AG04450 (cell line): ENCODE measurements at places on chromosomes 6 and 20.

GRCh38 chr6:139641376-139641775, 266.9 kb upstream of the CITED2 start:
- no peak for DNase-seq

GRCh38 chr6:152598421-152598820, 38.7 kb downstream of the SYNE1 start:
- DNase-seq, result no peak

DNA sequence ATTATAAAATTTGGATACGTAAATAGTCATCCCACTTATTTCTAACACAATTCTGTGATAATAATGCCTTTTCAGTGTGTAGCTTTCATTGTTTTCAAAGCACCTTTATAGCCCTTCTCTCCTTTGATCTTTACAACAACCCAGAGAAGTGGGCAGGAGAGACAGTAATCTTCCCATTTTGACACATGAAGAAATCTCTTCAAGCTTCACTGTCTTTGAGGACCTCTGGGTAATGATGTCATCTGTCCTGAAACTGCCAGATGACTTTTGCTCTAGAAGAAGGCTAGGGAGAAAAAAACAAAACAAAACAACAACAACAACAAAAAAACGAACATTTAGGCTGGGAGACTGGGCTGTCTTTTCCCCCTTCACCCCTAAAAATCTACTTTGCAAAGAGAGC, 203.0 kb downstream of the KCNQ5 start:
- DNase-seq, result no peak

GRCh38 chr6:85866370-85866730, 223.7 kb upstream of the SYNCRIP start:
- no peak for DNase-seq

GRCh38 chr20:61736751-61737310, 328.9 kb downstream of the TAF4 start:
- no peak for DNase-seq

DNA sequence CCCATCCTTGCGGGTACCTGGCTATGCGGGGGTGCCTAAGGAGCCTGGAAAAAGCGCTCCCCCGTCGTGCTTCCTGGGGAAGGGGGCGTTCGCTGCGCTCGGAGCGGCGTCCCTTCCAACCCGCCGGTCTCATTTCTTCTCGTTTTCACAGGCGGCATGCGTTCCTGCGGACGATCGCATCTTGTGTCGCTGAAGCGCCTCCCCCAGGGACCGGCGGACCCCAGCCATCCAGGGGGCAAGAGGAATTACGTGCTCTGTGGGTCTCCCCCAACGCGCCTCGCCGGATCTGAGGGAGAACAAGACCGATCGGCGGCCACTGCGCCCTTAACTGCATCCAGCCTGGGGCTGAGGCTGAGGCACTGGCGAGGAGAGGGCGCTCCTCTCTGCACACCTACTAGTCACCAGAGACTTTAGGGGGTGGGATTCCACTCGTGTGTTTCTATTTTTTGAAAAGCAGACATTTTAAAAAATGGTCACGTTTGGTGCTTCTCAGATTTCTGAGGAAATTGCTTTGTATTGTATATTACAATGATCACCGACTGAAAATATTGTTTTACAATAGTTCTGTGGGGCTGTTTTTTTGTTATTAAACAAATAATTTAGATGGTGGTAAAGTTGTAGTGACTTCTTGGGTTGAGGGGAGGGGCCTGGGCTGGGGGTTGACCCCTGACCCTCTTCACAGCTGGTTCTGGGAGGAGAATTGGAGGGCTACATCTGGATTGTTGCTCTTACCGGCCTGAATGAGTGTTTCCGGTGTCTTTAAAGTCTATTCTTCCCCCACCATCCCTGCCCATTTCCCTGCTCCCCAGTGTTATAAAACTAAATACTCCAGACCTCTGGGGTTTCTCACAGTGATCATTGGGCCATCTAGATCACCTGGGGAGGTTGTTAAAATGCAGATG, 1.1 kb downstream of the ID1 start:
- DNase-seq, result no peak

- no peak for DNase-seq
Measured at GRCh38 chr6:43836507-43837240, 66.7 kb downstream of the VEGFA start.

DNA sequence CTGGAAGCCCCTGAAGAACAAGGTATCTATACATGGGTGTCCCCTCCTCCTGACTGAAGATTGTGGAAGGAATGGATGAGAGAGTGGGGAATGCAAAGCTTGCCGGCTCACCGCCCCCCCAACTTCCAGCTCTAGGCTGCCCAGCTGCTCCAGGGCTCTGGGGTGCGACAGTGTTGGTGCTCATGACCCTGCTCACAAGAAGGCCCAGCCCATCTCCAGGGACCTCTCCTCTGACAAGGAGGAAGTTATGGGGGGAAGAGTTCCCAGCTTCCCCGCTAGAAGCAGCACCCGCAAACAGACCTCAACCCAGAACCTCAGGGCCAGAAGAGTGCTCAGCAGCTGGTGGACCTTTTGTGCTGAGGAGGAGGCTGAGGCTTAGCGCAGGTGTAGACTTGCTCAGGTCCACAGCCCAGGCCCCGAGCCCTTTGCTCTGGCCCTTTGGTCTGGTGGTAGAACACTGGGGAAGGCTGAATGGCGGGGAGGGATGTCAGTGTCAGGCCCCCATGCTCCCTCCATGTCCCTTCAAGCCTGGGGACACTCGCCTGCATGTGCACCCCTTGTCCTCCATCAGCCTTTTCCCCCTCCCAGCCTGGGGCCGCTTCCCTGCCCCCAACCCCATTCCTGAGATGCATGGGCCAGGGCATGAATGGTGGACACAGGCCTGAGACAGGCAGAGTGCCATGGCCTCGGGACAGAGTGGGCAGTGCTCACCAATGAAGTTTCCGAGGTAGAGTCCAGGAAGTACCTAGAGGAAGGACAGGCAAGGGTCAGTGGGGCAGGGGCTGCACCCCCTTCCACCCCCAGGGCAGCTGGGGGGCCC, 1.3 kb downstream of the DUSP15 start:
- no peak for DNase-seq

DNA sequence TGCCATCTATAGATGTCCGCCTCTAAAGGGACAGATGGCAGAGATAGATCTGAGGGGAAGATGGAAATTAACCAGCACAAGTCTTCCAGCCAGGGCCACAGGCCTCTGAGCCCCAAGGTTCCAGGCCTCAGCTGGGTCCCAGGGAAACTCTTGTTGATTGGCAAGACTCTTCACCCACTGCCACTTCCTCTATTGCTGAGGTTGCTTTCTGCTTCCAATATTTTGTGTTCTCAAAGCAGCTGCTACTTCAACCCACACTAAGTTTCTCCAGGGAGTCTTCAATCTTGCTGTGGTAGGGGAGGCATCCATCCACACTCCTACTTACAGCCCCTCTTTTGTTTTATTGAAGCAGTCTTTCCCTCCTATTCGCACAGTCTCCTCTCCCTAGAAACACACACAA, 36.4 kb upstream of the SASH1 start:
- no peak for DNase-seq

- DNase-seq, result no peak
Measured at GRCh38 chr6:66418906-66419305, 711.9 kb upstream of the EYS start.

DNA sequence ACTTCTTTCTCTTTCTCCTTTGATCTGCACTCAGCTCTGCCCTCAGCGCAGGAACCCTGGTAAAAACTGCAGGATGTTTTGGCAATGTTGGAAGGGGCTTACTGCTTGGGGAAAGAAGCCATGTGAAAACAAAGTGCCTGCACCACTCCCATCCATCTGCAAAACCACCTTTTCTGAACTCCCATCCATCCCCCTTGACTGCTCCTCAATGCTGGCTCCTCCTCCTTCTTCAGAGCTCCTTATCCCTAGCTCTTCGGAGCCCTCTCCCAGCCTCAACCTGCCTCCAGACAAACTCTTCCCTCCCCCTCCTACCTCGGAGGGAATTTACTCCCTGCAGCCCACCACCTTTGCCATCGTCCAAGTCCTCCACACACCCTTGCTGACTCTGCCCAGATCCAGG, 4.2 kb upstream of the ZBTB12 start:
- DNase-seq, result no peak

DNA sequence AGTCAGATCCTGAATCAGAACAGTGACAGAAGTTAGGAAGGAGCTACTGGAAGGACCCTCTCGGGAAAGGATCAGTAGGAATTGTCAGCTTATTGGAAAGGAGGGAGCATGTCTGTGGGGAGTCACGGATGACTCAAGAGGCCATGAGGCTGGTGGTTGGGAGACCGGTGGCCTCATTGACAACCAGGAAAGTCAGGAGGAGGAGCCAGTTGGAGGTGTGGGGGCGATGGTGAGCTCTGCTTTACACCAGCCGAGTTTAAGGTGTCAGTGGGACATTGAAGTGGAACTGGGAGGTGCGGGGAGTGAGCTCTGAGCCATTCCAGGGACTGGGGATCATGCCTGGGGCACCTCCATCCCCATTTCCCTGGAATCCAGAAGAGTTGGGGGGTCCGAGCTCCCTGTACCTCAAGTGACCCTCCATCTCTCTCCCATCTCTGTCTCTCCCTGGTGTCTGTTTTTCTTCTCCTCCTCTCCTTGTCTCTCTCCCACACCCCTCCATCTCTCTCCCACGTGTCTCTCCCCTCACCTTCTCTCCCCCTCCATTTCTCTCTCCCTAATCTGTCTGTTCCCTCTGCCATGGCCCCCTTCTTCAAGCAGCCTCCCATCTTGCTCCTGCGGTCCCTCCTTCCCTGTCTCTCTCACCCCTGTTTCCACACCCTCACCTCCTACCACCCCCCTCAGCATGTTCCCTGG, 14.3 kb upstream of the ZBTB9 start:
- DNase-seq, result no peak

GRCh38 chr20:458776-459175, 3.6 kb downstream of the TBC1D20 start:
- DNase-seq, result no peak

DNA sequence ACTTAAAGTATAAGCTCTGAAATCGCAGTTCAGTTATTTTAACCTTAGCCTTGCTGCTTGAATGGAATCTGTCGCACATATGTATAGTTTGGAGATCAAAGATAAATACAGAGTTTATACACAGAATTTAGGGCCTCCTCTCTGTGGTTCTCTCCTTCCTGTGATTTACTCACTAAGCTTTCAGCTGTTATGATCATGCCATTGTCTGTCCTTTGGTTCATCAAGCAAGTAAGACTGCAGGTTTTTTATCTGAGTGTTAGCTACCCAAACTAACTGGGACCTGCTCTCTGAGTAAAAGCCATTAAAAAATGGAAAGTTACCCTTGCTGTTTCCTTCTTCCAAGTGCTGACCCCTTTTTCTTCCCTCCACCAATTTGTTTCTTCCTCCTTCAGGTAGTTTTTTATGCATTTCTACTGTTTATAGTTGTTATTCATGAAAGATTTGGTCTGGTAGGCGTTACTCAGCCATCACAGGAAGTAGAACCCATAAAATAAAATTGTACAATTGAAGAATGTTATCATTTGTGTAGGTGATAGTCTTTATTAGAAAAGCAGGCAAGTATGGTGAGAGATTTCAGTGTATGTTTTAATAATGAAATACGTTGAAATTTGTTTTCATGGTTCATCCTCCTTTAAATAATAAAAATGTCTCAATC, 33.7 kb upstream of the SUMO4 start:
- DNase-seq, result no peak

DNA sequence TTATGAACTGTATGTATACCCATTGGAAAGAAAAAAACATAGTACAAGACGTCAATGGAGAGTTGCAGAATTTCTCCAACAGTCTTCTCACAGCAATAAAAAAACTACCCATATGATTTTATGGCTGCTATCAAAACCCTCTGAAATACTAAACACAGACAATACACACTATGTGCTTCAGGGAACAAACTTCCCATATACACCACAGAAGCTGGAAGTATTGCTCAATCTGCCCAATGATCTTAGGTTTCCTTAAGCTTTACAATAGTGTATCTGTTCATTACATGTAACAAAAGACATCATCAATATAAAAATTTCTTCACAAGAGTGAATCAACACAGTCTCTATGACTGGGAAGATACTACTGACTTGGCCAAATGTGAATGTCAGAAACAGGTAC, 150.5 kb downstream of the TBC1D32 start:
- no peak for DNase-seq

- no peak for DNase-seq
Measured at GRCh38 chr6:15462717-15463525, 199.9 kb downstream of the DTNBP1 start.

- DNase-seq, result no peak
Measured at GRCh38 chr6:7681449-7681848, 44.5 kb upstream of the BMP6 start.

DNA sequence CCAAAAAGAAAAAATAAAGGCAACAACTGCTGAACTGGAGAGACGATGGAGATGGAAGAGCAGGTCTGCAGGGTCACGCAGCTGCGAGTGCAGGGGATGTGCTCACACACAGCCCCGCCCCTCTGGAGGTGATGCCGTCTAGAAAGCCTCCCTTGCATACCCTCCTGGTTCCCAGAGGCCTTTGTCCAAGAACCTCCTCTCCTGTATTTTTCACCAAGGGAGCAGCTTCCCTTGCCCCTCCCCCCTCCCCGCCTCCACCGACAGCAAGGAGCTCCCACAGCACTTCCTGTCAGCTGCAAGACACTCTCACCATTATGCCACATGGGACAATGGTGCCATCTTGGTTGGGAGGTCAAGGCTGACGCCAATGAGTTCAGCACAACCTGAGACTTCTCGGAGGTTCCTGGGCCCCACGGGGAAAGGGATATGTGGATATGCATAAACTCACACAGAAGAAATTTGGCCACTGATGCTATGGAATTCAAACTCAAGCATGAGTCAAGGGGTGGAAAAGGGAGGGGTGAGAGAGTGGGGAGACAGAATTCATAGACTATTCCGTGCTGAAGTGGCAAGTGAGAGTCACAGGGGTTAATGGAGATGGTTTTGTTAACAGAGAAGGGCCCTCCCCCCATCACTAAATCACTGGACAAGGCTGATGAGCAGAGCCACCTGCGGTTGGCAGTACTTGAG, 132.9 kb downstream of the SCML4 start:
- no peak for DNase-seq

GRCh38 chr20:13953227-13953626, 37.2 kb downstream of the SEL1L2 start:
- no peak for DNase-seq

- DNase-seq, result peak; percentile 4
Measured at GRCh38 chr6:73152966-73153757, 72.1 kb downstream of the KHDC1L start.

DNA sequence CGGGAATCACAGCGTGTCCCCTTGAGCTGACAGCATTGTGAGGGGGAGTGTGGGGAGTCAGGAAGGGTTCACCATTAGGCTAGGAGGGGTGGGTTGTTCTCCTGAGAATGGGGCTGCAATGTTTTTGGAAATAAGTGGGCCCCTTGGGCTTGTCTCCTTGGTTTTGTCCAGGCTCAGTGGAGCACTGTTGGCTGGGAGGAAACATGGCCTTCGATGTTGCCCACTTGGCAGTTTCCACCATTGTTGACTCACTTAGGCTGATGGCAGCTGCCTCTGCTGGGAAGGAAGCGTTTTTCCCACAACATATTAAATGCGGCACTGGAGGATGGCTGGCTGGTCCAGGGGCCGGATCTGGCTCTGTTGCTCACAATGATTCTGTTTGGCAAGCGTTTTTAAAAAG, 512.1 kb downstream of the QKI start:
- DNase-seq, result no peak

GRCh38 chr6:4656106-4656505, 120.1 kb upstream of the CDYL start:
- no peak for DNase-seq

GRCh38 chr20:52785679-52786078, 186.5 kb upstream of the TSHZ2 start:
- DNase-seq, result no peak
